ENCODE measurements at places on chromosomes 11 and 22. TPM values are rescaled to one million over a fixed set of nuclear protein-coding genes. Genes with fewer than 3 reads are reported as not detected.

DUSP8 gene
- total RNA-seq = 3.7 TPM

SEC14L6 gene
- total RNA-seq = 0.56 TPM

PNPLA5 gene
- total RNA-seq = not detected

ANO5 gene
- total RNA-seq = 6.5 TPM

UBQLN3 gene
- 0.63 TPM for total RNA-seq

PTPRCAP gene
- total RNA-seq = 7.2 TPM

WBP2NL gene
- total RNA-seq = 1.3 TPM

TSKU gene
- 100 TPM for total RNA-seq

OR51B2 gene
- total RNA-seq = not detected

VPREB1 gene
- not detected for total RNA-seq

RIBC2 gene
- total RNA-seq = 5.1 TPM

LRRC32 gene
- 133 TPM for total RNA-seq

IFT27 gene
- 15.0 TPM for total RNA-seq

HIKESHI gene
- 39.5 TPM for total RNA-seq

PATE2 gene
- total RNA-seq = 0.35 TPM

GRM5 gene
- total RNA-seq = 1.4 TPM

RASD2 gene
- total RNA-seq = 18.8 TPM

YWHAH gene
- 174 TPM for total RNA-seq

OR52E8 gene
- not detected for total RNA-seq

SLC43A3 gene
- 92.3 TPM for total RNA-seq

MMP26 gene
- total RNA-seq = not detected

MS4A15 gene
- total RNA-seq = not detected

UCP2 gene
- 57.7 TPM for total RNA-seq

PDE2A gene
- 37.1 TPM for total RNA-seq

CDC45 gene
- not detected for total RNA-seq

CENATAC gene
- total RNA-seq = 63.5 TPM

MRGPRX3 gene
- total RNA-seq = not detected

OR51M1 gene
- not detected for total RNA-seq

HORMAD2 gene
- not detected for total RNA-seq

MS4A1 gene
- total RNA-seq = 0.35 TPM

OR52A1 gene
- total RNA-seq = not detected

OR5A1 gene
- total RNA-seq = not detected

SNX32 gene
- 0.81 TPM for total RNA-seq

SEPTIN5 gene
- 47.7 TPM for total RNA-seq

CDKN1C gene
- 25.0 TPM for total RNA-seq

DNAJB13 gene
- not detected for total RNA-seq

FBXO7 gene
- total RNA-seq = 75.7 TPM

MOGAT2 gene
- not detected for total RNA-seq

PRG3 gene
- not detected for total RNA-seq

CACNA1I gene
- total RNA-seq = 0.21 TPM

Data from thoracic aorta (tissue), 2 donors.